ENCODE measurements at places on chromosomes 5 and 9. TPM values are rescaled to one million over a fixed set of nuclear protein-coding genes. Genes with fewer than 3 reads are reported as not detected.

DNA sequence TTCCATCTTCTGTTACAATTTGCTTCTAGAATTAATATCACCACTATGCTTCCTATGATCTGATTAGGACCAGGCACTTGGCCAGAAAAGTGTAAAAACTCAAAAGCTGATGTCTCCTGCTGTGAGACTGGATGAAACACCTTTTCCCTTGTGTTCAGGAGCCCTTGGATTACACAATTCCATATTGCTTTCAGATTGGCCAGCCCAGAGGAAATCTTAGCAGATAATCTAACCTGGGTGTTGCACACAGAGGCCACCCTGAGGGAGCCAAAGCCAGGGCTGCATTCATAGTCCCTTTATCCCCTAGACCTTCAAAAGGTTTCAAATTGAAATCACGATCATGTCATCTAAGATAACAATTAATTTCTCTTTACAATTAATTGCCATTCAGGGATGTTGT is 94.1 kb upstream of the SELENOP start:
- ATAC-seq, result no peak

DNA sequence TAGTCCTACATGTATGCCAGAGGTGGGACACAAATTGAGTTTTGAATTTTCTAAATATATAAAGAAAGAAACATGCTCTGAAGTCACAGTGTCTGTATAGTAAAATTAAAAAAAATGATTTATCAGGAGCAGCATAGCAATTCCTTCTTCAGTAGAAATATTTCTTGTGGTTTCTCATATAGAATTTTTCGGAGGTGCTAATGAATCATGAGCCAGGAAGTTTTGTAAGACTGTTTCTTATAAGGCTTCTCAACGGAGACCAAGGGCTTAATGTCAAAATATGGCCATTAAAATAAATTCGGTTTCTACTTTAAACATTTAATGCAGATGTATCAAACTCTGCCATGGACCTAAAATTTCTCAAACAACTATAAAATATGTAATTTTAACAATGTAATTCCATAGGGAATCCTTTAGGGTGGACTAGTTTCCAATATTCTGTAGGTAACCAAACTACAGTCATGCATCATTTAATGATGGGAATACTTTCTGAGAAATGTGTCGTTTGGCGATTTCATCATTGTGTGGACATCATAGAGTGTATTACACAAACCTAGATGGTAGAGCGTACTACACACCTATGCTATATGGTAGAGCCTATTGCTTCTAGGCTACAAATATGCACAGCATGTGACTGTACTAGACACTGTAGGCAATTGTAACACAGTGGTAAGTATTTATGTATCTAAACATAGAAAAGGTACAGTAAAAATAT is 66.3 kb downstream of the ANKRD55 start:
- ATAC-seq, result no peak

DNA sequence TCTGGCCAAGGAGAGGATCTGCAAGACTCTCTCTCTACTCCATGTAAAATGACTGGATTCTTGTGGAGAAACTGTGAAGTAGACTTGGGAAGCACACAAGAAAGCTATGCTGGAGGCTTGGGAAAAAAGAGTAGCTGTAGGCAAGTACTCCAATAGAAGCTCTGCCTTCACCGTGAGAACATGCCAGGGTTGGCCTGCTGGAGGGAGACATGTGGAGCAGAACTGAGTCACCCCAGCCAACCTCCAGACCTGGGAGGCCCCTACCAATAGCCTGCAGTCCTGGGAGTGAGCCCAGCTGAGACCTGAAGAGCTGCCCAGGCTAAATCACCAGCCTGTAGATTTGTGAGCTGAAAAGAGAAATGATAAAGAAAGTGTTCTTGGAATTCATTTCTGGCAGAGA is 66.6 kb downstream of the DEPDC1B start:
- no peak for ATAC-seq

DNA sequence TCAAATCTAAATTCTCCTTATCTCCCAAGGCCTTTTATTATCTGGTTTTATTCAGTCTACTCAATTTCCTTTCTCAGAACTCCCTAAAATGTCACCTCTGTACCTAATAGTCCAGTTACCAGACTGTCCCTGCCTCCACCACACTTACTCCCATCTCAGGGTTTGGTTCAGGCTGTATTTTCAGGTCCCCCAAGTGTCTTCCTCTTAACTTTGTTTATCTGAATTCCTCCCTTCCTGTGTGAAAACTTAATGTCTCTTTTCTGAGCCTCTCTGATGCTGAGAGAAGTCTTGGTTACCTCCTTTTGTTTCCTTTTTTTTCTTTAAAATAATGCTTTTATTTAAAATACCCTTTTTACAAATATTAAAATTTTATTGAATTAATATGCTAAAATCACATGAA is 133.4 kb downstream of the PAM start:
- no peak for ATAC-seq

DNA sequence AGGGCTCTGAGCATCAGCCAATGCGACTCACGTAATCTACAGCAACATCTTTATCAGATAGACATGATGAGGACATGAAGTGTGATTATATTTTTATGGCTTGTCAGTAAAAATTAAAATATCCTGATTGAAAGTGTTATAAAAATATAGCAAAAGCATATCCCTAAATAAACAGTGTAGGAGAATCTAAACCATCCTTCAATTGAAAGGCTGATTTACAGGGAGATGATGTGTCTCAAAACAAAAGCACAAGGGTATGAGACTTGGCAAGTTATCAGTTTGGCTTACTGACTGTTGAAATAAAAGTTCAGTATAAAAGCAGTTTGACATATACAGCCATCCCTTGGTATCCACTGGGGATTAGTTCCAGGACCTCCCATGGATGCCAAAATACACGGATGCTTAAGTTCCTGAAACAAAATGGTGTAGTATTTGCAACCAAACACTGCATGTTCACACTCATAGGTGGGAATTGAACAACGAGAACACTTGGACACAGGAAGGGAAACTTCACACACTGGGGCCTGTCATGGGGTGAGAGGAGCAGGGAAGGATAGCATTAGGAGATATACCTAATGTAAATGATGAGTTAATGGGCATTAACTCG is 149.9 kb upstream of the MAP1B start:
- no peak for ATAC-seq

The FGFR4 gene
- 0.88 TPM for total RNA-seq

- ATAC-seq, result no peak
Measured at GRCh38 chr9:138051586-138052321, 174.2 kb downstream of the CACNA1B start.

The ZNF658 gene
- 2.9 TPM for total RNA-seq

The ZNF79 gene
- 12.4 TPM for total RNA-seq

DNA sequence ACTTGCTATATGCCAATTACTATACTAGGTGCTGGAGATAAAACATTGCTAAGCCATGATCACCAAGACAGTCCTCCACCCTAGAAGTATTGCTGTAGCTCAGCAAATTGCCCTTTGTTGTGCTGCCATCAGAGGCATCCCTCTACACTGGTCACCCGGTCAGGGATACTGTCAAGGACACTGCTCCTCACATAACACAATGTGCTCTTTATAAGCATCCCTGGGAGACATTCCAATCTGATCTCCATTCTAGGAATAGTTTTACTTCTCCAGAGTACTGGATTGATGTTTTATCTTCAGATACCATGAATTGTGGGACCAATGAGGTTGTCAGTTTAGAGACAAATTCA is 10.4 kb upstream of the DNAJA1 start:
- no peak for ATAC-seq

GRCh38 chr9:18314316-18314715 is 159.6 kb upstream of the ADAMTSL1 start:
- ATAC-seq, result no peak

DNA sequence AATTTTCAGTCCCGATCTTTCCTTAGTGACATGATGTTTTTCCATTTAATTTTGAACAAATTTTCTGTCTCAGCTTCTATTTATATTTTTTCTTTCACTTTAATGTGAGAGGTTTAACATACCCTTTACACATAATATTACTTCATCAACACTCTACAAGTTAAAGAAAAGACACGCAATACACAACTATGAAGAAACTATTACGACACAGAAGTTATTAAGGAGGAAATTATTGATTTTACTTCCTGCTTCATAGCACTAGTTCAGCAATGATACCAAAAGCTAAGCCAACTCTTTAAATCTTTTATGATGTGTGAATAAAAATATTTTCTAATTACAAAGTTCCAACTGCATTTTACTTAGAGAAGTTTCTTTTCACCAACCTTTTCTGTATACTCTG is 432.3 kb upstream of the DAB2 start:
- no peak for ATAC-seq

Measured in motor neuron (in vitro differentiated cells).